ENCODE measurements at places on chromosomes 1 and 21. TPM values are rescaled to one million over a fixed set of nuclear protein-coding genes. Genes with fewer than 3 reads are reported as not detected.

Gene SYT14
- total RNA-seq = not detected

Gene KRTAP10-1
- total RNA-seq = not detected

Gene ICOSLG
- 1.1 TPM for total RNA-seq

Gene GPR52
- 0.69 TPM for total RNA-seq

DNA sequence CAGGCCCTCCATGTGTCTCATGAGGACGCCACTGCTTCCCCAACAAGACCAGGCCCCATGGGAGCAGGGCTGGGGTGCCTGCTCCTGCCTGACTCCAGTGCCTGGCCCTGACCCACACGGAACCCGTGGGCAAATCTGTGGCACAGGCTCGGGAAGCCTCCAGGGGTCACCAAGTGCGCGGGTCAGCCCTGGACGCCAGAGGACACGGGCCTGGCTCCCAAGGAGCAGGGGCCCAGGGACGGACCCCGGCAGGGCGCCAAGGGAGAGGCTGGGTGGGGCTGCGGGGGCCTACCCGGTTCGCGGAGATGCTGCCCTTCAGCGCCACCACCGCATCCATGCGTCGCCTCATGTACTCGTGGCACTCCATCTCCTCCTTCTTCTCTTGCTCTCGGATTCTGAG lies 31.9 kb downstream of the CFAP74 start:
- no peaks in the 10 kb centered on the region for H3K36me3 ChIP-seq
- no peak for DNase-seq
- H3K4me1 ChIP-seq = no peaks in the 10 kb centered on the region
- no peak overlapping the region for H3K27ac ChIP-seq
- H3K4me3 ChIP-seq = no peak overlapping the region
- no peaks in the 10 kb centered on the region for H3K27me3 ChIP-seq

DNA sequence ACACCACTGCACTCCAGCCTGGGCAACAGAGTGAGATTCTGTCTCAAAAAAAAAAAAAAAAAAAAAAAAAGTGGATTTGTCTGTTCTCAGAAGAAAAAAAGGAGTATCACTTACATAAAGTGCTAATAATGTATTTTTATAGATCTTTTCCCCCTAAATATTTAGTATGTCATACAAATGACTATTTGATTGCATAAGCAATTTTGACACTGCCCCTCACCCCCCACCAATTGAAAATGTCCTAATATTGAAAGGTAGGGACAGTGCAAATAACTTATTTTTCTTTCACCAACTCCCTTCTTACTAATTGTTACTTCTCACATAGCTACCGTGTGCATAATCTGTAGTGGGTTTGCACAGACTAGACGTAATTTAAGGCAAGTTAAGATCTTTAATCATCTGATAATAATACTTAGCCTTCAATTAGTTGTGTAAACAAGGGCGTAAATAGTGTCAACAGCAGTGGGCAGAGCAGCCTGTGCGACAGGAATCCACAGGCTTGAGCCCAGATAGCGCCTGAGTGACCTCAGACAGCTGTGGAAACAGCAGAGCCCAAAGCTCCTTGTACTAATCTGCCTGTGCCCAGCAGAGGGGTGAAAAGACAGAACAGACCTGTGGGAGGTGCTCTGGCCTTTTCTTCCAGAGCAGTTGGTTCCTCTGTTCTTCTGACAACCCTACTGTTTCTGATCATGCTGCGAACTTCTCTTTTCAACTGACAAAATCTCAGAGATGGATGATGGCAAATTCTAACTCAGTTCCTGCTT lies 4.5 kb upstream of the IER5 start:
- no peaks in the 10 kb centered on the region for H3K36me3 ChIP-seq
- H3K4me1 ChIP-seq = no peaks in the 10 kb centered on the region
- no peaks in the 10 kb centered on the region for H3K27me3 ChIP-seq
- H3K27ac ChIP-seq = no peak overlapping the region

DNA sequence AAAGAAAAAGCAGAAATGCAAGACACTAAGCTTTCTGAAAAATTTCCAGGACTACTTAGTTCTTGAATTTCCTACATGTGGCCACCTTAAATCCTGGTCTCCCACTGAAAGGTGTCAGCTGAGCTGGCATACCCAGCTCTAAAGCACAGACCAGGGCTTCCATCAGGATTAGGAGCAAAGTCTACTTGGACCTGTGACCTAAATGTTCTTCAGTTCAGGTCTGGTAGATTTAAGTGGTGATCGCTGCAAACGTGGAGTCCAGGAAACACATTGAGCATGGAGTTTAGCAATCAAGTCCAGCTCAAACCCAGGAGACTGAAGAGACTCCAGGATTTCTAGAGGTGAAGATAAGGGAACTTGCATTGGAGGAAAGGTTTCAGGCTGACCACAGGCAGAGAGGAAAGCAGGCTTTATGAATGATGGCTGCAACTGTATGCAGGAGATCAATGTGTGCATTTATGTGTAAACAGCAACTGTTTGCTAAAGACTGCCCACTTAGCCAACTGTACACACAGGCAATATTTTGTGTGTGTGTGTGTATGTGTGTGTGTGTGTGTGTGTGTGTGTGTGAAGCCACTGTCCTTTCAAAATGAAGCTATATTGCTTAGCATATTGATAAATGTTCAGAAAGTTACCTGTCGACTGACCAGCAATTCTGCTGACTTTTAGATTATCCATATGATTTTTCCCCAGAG lies 75.2 kb downstream of the LMX1A start:
- H3K4me3 ChIP-seq = no peak overlapping the region
- no peak for DNase-seq
- H3K4me1 ChIP-seq = no peaks in the 10 kb centered on the region
- no peak overlapping the region for H3K27ac ChIP-seq

GRCh38 chr1:241411056-241411775 lies 54.2 kb upstream of the RGS7 start:
- no peaks in the 10 kb centered on the region for H3K27me3 ChIP-seq
- no peak overlapping the region for H3K4me3 ChIP-seq
- no peak for DNase-seq
- H3K4me1 ChIP-seq = no peaks in the 10 kb centered on the region
- no peak overlapping the region for H3K27ac ChIP-seq
- H3K36me3 ChIP-seq = no peaks in the 10 kb centered on the region

DNA sequence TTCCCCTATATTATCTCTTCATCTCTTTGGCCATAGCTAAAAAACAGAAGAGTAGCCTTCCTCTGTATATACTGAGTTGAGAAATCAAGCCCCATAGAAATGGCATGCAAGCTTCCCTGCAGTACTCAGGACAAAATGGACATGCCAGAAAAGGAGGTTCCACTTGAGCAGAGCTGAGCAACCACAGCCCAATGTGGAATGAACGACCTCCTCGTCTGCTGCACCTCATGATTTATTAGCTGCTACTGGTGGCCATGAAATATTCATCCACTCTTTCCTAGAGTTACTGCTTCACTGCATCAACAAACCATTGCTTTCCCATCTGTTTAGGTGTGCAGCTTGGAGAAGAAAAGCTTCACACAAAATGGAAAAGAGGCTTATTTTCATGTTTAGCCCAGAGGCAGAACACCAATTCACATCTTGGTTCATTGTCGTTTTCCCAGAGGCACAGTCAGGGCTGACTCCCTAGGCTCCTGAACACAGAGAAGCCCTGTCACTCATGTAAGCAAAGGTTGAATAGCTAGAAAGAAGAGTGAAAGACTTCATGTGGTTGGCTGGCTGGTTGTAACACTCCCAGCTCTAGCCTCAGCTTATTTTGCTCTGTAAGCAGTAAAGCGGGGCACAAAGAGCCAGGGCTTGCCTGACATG lies 148.0 kb downstream of the TSEN15 start:
- H3K4me1 ChIP-seq = peaks cover 2% of the 10 kb centered on the region
- H3K36me3 ChIP-seq = no peaks in the 10 kb centered on the region
- H3K27me3 ChIP-seq = no peaks in the 10 kb centered on the region
- no peak overlapping the region for H3K27ac ChIP-seq
- no peak for DNase-seq
- H3K4me3 ChIP-seq = no peak overlapping the region

DNA sequence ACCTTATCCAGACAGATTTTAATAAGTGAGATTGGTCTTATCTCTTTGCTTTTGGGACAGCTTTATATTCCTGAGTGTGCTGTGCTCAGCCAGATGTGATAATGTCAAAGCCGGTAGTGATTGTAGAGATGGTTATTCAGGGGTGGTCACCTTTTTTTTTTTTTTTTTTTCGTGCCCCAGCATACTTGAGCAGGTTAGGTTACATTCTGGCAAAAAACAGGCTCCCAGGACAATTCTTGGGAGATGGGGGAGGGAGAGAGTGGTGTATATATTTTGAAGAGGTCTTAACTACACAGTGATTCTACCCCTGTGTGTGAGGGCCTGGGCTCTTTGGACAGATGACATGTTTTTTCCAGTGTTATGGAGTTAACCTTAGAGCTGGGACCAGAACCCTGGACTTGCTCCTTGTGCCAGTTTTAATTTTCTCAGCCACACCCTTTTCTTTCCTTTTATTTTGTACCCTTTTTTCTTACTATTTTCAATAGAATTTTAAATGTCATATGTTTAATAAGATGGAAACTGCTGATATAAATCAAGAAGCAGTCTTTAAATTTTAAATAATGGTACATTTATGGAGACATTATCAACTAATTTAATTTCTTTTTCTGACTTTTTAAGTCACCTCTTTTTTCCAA lies 88.4 kb downstream of the DYRK1A start:
- peak overlapping the region; percentile 42 for H3K27ac ChIP-seq
- H3K4me1 ChIP-seq = peaks cover 68% of the 10 kb centered on the region
- DNase-seq = no peak
- H3K27me3 ChIP-seq = no peaks in the 10 kb centered on the region

DNA sequence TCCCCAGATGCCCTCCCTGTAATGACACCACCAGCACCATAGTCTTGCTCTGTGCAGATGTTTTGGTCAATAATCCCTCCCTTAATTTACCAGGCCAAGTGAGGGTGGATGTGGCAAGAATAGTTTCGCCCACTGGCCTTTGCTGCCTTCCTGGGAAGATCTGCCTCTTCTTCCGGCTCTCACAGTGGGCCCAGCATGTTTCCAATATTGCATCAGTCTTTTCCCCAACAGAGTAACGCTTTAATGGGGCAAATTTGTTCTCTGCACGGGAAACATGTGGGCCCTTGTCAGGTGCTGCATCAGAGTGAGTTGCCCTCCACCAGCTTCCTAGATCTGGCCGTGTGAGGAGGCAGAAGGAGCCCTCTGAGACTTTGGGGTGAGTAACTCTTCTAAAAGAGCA lies 12.0 kb upstream of the ALX3 start:
- no peak overlapping the region for H3K4me3 ChIP-seq
- DNase-seq = no peak
- peaks cover 22% of the 10 kb centered on the region for H3K4me1 ChIP-seq
- H3K27me3 ChIP-seq = peaks cover 49% of the 10 kb centered on the region
- H3K36me3 ChIP-seq = no peaks in the 10 kb centered on the region

GRCh38 chr1:23444104-23444533 lies 19.6 kb upstream of the TCEA3 start:
- no peak overlapping the region for H3K4me3 ChIP-seq
- no peaks in the 10 kb centered on the region for H3K27me3 ChIP-seq
- DNase-seq = peak; percentile 31

GRCh38 chr1:208252836-208253576 lies 8.8 kb upstream of the PLXNA2 start:
- no peak for DNase-seq
- no peak overlapping the region for H3K4me3 ChIP-seq
- no peaks in the 10 kb centered on the region for H3K27me3 ChIP-seq
- no peak overlapping the region for H3K27ac ChIP-seq

DNA sequence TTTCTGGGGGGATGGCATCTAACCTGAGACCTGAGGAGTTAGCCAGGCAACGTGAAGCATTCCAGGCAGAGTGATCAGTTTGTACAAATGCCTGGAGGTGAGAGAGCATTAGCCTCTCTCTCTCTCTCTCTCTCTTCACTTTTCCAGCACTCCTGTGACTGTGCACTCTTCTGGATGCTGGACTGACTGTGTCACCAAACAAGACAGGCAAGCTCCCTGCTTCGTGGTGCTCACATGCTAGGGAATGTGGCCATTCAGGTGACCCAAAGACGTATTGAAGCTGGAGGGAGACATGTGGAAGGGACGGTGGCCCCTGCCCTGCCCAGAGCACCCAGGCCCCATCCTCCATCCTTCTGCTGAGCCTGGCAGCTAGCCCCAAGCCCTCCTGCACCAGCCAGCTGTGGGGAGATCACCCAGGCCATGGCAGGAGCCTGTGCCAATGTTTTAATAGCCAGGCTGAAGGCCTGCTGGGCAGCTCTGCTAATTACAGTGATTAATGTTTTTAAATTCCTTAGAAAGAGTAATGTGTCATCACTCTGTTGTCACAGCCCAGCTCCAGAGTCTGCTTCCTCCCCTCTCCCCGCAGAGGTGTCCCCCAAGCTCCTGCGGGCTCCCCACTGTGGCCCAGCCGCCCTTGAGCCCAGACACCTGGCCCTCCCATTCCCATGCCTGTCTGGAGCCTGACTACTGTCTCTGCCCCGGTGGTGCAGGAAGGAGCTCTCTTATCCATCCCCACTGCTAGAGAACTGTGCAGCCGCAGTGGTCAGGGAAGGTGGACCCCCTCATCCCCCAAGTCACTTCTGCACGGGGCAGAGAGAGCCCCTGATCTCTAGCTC lies 48.9 kb downstream of the UBIAD1 start:
- H3K27me3 ChIP-seq = no peaks in the 10 kb centered on the region
- peak; percentile 18 for DNase-seq
- no peak overlapping the region for H3K27ac ChIP-seq
- no peak overlapping the region for H3K4me3 ChIP-seq
- H3K36me3 ChIP-seq = no peaks in the 10 kb centered on the region

DNA sequence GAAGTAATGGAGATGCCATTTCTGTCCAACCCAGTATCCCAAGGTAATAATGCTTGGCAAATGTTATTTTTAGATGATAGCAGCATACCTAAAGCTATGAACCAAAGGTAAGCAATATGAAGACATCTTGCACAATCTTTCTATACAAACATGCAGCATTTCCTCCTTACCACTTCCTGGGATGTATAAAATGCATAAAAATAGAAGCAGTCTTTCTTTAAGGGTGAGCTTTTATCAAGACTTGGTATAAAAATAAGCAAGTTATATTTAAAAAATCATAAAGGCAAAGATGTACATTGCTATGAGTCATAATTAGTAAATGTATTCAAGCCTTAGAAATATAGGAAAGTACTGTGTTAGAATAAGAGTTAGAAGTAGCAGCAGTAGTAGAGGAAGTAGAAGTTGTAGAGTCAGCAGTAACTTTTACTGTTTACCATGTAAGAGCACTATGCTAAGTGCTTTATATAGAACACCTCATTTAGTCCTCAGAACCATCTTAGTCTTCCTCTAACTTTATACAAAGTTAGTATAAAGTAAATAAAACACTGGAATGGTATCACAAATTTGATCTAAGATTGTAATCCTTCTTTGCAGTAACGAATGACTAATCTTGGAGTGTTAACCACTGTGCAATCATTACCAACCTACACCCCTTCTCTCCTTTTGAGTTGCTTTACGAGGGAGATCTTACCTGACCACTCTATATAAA lies 371.3 kb downstream of the VAV3 start:
- H3K36me3 ChIP-seq = peaks cover 3% of the 10 kb centered on the region
- no peaks in the 10 kb centered on the region for H3K4me1 ChIP-seq
- no peaks in the 10 kb centered on the region for H3K27me3 ChIP-seq
- no peak overlapping the region for H3K4me3 ChIP-seq

GRCh38 chr1:43666608-43667007 lies 16.7 kb downstream of the KDM4A start:
- no peaks in the 10 kb centered on the region for H3K4me1 ChIP-seq
- H3K27me3 ChIP-seq = no peaks in the 10 kb centered on the region
- peaks cover 74% of the 10 kb centered on the region for H3K36me3 ChIP-seq
- no peak overlapping the region for H3K4me3 ChIP-seq
- no peak overlapping the region for H3K27ac ChIP-seq
- no peak for DNase-seq

GRCh38 chr1:161872506-161872905 lies 106.4 kb downstream of the ATF6 start:
- no peak for DNase-seq
- H3K27ac ChIP-seq = no peak overlapping the region
- no peaks in the 10 kb centered on the region for H3K27me3 ChIP-seq
- H3K36me3 ChIP-seq = no peaks in the 10 kb centered on the region
- H3K4me3 ChIP-seq = no peak overlapping the region

- peaks cover 47% of the 10 kb centered on the region for H3K4me1 ChIP-seq
- H3K27me3 ChIP-seq = no peaks in the 10 kb centered on the region
- peak overlapping the region; percentile 64 for H3K27ac ChIP-seq
Observed at GRCh38 chr1:33152685-33153432, 29.0 kb downstream of the TRIM62 start.
